Ammon's horn (tissue), 1 donor: ENCODE measurements at places on chromosomes 1 and 21.

DNA sequence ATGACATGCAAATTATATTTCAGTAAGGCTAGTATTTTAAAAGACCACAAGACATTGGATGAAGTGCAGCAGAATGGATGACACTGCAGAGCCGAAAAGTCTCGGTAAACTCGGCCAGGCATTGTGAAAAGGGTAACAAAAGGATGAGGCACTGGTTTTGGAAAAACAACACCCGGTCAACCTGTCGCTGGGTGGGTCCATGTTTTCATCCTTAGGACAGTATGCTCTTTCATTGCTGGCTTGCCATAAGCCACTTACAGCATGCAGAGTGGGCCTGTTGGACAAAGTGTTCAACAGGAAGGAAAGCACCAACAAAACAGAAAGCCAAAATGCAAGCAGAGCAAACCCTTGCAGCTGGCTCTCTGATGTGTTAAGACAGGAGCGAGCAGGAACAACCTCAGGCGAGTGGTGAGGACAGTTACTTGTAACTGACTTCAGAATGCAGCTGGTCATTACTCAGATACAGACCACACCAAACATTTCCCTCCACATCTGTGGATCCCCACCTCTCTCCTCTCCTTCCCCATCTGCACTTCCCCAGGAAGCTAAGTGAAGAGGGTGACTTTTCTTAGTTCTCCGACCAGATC, 2.9 kb upstream of the RCAN1 start:
- DNase-seq: no peak

DNA sequence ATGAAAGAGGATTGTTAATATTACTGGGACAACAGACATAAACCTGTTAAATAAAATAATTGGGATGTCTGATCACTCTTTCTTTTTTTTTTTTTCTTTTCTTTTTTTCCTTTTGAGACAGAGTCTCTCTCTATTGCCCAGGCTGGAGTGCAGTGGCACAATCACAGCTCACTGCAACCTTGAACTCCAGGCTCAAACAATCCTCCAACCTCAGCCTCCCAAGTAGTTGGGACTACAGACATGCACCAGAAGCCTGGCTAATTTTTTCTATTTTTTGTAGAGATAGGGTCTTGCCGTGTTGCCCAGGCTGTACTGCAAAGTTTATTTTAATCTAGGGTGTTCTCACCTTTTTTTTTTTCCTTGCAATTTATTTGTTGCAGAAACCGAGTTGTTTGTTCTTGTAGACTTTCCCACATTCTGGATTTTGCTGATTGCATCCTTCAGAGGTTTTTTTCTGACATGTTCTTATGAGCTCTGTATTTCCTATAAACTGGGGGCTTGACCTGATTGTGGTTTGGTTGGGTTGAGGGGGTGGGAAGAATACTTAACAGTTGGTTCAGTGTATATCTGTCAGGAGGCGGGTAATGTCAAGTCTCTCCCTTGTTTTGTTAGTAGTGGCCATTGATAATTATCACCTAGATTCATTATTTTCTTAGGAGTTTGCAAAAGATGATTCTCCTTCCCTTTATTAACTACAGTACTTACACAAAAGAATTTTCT, 125.2 kb downstream of the MAST2 start:
- no peak for DNase-seq

DNA sequence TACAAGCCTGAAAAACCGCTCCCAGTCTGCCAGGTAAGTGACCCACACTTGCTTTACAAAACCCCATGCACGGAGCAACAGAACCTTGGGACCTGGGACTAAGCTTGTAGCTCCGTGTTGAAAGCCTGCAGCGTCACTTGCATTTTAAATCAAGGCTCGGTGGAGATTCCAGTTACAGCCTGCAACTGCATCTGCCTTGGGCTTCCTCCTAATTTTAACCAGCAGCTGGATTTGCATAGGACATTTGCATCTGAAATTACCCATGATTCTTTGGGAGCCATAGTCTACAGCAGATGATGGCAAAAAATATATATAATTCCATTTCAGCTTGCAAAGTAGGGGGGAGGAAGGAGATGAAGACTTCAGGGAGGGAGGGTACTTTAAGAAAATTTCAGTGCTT, 62.4 kb upstream of the IGSF21 start:
- DNase-seq: no peak

DNA sequence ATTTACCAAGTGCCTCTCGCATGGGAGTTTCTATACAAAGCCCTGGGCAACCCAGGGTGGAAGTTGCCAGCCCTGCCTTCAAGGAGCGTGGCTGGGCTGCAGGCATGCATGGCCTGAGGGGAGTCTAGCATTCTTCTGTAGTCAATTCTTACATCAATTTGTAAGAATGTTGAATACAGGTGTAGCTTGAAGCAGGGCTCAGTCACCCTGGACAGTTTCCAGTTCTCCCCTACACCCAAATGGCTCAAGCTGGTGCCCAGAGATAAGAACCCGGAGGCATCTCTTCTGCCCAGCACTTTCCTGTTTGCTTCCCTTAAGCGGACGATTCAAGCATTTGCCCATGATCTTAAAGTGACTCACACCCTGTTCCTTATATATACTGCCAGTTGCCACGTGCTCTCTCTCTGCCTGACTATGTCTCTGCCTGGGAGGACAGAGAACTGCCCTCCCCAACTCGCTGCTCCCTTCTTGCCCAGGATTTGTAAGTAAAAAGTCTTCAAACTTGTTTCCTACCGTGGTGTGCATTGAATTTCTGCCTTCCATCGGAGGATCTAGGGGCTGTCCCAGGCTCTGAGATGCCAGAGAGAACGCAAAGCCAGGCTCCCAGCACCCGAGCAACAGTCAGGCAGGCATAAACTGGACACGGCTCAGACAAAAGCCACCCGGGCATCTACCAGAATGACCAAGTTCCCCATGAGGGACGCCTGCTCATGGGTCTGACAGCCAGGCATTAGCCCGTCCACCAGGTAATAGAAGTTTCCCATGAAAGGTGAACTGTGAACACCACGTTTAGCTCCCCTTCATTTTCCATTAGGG, 50.9 kb upstream of the AJAP1 start:
- DNase-seq: no peak

GRCh38 chr21:45428534-45428933, 23.6 kb downstream of the COL18A1 start:
- DNase-seq: no peak

- DNase-seq: no peak
These were observed 25.0 kb upstream of the EPB41 start for GRCh38 chr1:28889357-28889756.

DNA sequence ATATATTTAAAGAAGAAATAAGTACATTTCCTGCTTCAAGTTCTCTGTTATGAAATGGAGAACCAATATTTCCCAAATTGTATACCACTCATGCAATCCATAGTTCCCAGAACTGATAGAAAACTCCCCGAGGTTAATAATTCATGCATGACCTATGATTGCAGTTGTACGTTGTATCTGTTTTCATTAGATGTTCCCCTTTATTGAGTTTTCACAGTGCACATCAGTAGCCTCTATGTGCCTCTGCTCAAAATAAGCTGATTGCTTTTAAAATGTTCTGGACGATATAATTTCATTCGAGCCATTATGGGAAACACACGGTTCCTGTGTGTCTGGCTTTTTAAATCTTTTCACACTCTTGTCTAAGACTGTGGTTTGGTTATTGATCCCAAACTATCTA, 253.1 kb upstream of the KIAA0040 start:
- no peak for DNase-seq

DNA sequence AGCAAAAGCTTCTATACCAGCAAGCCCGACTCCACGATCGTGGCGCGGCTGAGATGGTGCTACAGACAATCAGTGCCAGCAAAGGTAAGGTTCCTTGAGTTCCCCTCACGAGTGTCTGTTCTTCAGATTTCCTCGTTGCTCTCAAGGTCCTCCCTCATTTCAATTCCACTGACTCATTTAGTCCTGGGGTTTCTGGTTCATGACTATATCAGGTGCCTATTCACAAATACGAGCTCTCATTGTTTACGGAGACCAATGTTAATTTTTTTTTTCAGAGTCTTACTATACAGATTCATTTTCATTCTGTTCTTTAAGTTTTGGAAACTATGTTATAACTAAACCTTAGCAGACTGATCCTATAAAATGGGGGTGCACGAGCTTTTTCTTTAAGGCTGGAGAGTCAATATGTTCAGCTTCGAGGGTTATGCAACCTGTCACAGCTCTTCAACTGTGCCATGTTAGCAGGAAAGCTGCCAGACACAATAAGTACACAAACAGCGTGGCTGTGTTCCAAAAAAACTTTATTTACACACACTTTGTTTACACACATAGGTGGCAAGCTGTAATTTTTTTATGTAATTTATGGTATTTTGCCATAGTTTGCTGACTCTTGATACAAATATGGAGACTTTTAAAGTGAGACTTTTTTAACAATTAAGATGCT, 134.3 kb downstream of the ZP4 start:
- no peak for DNase-seq

DNA sequence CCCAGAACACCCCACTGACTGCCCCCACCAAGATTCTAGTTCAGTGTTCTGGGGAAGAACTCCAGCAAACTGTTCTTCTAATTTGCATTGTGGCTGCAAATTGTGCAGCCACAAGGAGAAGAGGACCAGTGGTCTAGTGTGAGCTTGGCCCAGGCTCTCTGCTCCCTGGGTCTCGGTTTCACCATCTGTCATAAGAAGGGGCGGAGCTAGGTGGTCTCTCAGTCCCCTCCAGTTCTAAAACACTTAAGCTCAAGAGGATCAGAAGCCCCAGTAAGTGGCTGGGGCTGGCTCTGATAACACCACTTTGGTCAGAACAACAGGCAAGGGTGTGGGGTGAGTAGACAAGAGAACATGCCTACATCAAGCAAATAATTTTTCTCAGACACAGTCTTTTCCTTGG, 99.9 kb downstream of the BEND5 start:
- no peak for DNase-seq

- DNase-seq: no peak
These were observed 12.9 kb downstream of the CFAP57 start for GRCh38 chr1:43184995-43185394.

- no peak for DNase-seq
These were observed 4.1 kb downstream of the DCAF8 start for GRCh38 chr1:160258177-160258798.

- DNase-seq: no peak
These were observed 36.3 kb downstream of the TCP10L start for GRCh38 chr21:32548978-32549377.

DNA sequence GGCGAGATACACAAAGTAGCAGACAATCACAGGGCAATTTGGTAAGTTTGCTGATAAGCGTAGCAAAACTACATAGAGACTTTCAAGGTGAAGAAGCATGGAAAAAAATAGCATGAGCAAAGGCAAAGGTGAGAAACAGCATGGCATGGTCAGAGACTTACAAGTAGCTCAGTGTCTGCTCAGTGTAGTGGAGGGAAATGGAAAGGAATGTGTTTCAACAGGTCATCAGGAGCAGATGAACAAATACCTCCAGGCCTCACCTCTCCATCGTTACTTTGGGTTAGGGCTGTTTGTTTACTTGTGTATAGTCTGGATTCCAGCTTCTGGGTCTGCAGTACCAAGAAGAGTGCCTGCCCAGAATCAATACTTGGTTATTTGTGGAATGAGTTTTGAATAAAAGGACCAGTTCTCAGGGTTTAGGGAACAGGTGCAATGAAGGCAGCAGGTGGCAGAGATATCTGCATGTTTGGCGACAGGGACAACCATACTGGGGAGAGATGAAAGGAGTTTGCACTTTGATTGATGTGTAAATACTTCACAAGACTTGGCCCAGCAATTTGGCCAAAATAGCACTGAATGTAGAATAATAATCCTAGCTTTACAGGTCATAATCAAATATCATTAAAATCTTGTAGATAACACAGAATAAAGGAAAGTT, 97.0 kb upstream of the FGGY start:
- no peak for DNase-seq

- no peak for DNase-seq
These were observed 22.0 kb upstream of the ZBTB18 start for GRCh38 chr1:244029124-244029523.

GRCh38 chr1:198128533-198128932, 28.3 kb upstream of the NEK7 start:
- no peak for DNase-seq

- DNase-seq: no peak
These were observed 8.2 kb upstream of the GLRX2 start for GRCh38 chr1:193113258-193113991.

DNA sequence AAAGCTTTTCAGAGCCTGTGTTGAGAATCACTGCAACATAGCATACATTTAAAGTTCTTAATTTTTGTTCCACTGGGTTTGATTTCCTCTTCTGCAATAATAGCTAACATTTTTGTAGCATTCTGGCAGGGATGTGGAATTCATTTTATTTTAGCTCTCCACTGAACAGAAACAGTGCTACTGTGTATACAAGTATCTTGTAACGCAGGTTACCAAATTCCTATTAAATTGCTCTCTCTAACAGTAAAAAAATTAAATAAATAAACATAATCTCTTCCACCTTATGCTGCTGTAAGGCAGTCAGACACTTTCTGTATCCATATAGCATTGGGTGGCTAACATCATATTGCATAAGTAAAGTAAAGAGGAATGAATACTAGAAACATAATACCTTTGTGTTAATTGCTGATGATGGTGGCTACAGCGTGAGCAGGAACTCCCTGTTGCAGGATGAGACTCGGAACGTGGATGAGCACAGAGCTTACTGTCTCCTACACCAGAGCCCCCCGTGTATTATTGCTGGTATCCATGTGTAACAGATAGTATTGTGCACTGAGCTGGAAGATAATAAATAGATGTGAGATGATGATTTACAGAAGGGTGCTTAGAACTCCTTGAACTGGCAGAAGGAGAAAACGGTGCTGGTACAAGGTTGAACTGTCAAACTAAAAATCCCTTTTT, 276.9 kb upstream of the SNX7 start:
- DNase-seq: peak; percentile 23

GRCh38 chr1:175192630-175193526, at the start of gene KIAA0040:
TSS of gene KIAA0040 (minus strand) at chr1:175192776. CDS start at chr1:175161013, 31,763 bp downstream.
- DNase-seq: peak; percentile 33

- DNase-seq: no peak
These were observed 422.1 kb downstream of the PLPP3 start for GRCh38 chr1:56156971-56157876.

- no peak for DNase-seq
These were observed 52.4 kb downstream of the TMEM53 start for GRCh38 chr1:44621841-44622286.

GRCh38 chr1:212987702-212988322, 27.9 kb downstream of the ANGEL2 start:
- DNase-seq: no peak

DNA sequence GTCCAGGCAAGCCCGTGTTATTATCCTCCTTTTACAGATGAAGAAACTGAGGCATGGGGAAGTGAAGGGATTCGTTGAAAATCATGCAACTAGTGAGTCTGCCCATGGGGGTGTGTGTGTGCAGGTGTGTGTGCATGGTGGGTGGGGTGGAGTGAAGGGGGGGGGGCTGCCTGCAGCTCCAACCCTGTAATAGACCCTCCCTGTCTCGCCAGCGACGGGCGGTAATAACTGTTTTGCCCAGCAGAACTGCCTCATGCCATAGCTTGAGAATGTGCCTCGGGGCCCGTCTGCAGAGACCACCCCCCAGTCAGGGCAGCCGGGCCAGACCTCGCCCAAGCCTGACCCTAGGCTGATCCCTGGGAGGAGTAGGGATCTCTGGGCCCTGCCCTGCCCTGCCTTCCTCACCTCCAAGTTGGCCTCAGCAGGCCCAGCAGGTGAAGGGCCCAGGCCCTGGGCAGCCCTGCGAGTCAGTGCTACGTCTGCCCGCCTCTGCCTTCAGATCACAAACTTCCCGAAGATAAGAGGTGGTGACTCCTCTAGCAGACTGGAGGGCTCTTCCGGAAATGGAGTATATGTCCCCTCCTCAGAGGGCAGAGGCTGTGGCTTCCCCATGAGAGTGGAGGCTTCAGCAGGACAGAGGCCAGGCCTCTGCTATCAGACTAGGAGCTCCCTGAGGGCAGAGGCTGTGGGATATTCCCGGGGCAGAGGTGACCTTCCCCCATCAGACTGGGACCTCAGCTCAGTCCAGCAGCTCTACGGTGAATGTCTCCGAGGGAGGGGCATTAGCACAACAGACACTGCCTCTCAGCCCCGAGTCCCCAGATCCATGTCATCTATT, 15.7 kb upstream of the EPHA2 start:
- no peak for DNase-seq
